ENCODE measurements at places on chromosomes 12 and 14.

GRCh38 chr14:94116701-94117100, 6.2 kb downstream of the IFI27 start:
- DNase-seq: no peak

- peak; percentile 79 for DNase-seq
Measured at GRCh38 chr12:5432011-5432400, at the start of gene NTF3. Gene NTF3 (plus strand): TSS chr12:5432108. CDS start chr12:5432325, 217 bp downstream.

DNA sequence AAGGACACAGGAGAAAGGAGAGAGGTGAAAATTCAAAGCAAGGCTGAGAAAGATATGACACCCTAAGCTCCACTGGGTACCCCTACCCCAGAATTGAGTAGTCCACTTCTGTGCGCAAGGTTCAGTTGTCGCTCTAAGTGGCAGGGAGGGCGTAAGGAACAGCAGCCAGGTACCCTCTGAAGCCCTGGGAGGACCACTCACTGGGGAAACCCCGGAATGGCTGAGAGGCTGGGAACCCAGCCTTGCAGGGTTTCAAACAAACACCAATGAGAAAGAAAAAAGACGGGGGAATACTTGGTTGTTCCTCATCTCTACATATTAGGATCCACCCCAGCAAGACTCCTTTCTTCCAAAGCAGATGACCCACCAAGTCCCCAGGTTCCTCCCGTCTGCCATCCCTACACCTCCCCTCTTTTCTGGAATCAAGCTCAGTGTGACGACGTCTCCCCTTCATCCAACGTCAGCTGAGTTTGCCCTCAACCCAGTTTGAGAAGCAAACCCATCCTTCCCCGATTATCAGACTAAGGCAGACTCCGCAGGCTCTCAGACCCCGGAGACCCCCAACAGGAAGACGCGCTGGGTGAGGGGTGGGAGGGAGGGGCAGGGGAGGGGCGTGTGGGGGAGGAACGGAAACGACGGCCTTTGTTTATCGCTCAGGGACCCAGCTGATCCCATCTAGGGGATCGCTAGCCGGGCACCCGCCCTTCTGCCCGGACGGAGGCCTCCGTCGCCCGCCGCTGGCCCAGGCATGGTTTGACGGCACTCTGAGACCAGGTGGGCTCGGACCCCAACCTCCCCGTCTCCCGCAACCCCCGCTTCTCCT, 795 bp downstream of the LMBR1L start:
- peak; percentile 72 for DNase-seq

- peak; percentile 79 for DNase-seq
Measured at GRCh38 chr12:124915239-124916236, 1.1 kb upstream of the UBC start.

GRCh38 chr14:78509516-78509915, 339.3 kb downstream of the NRXN3 start:
- no peak for DNase-seq

DNA sequence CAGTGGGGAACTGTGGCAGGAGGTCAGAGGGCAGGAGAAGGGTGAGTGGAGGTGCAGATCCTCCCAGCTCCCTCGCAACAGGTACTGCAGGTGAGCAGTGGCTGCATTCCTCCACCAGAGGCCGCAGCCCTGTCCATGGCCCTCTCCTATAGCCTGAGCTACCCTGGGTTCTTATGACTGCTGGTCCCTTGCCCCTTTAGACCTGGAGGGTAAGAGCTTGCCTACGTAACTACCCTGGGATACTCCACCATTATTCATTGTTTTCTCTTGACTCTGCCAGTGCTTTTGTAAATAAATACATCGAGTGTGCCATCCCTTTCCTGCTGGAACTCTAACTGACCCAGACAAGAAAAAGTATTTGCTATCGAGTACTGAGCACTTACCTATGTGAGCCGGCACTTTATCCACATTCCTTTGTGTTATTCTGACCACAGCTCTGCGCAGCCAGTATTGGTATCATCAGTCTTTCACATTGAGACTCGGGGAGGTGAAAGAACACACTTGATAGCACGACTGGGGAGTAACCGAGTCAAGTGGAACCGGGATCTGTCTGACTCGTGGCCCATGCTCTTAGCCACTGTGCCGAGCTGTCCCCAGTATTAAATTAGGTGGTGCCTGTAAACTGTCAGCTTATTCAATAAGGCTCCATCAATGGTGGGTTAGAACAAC, 38.5 kb downstream of the LTBP2 start:
- no peak for DNase-seq

DNA sequence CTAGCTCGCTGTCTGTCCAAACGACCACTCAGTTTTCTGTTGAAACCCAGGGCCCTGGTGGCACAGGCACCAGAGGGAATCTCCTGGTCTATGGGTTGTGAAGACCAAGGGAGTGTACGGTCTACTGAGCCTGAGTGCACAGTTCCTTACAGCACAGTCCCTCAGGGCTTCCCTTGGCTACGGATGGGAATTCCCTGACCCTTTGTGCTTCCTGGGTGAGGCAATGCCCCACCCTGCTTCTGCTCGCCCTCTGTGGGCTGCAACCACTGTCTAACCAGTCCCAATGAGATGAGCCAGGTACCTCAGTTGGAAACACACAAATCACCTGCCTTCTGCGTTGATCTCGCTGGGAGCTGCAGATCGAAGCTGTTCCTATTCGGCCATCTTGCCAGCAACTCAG, 22.6 kb downstream of the GPHN start:
- DNase-seq: no peak

DNA sequence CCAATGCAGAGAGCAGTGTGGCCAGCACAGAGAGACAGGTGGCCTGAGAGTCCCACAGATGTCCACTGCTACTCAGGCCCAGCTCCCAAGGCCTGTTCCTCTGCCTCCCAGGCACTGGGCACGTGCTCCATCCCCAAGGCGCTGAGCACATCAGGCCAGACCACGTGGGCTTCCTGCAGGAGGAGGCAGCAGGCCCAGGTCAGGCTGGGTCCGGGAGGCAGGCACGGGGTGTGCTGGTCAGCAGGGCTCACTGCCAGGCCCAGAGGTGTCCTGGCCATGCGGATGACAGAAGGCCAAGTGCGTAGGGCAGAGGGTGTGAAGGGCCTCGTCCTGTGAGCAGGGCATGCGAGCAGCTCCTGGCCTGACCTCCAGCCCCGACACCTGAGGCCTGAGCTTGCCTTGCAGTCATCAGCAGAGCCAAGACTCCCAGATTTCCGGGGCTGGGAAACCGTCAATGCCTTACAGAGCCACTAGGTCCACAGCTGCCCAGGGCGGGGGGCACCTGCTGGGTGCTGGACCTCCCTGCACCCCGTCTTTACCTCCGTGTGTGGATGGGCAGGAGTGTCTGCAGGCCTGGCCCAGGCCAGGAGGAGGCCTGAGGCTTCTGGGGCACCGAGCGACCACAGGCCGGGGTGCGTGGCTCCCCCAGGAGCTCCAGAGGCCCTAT, 14.9 kb downstream of the TRMT61A start:
- no peak for DNase-seq

DNA sequence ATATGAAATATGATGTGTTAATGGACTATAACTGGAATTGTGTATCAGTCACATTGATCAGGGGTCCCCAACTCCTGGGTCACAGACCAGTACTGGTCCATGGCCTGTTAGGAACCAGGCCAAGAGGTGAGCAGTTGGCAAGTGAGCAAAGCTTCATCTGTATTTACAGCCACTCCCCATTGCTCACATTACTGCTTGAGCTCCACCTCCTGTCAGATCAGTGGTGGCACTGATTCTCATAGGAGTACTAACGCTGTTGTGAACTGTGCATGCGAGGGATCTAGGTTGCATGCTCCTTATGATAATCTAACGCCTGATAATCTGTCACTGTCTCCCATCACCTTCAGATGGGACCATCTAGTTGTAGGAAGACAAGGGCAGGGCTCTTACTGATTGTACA, 72.3 kb downstream of the CDK17 start:
- DNase-seq: no peak

DNA sequence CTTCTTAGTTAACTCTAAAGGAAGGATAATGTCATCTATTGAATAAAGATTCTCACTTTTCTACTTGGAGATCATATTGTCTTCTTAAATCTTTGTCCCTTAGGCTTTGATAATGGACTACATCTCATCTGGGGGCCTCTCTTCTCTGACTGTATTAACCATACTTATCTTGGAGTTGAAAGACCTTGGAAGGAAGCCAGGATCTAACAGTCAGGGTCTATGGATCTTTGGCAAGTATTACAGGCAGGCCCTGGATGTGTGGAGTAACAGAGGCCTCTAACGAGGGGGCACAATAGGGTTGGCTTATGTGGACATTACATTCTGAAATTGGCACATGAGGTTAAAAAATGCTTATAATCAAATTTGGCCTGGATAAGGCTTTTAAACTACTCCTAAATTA, 513.8 kb downstream of the NRXN3 start:
- no peak for DNase-seq

- no peak for DNase-seq
Measured at GRCh38 chr14:73742520-73743238, 28.5 kb upstream of the PNMA1 start.

- DNase-seq: peak; percentile 76
Measured at GRCh38 chr12:111285200-111285599, 83.7 kb downstream of the PHETA1 start.

DNA sequence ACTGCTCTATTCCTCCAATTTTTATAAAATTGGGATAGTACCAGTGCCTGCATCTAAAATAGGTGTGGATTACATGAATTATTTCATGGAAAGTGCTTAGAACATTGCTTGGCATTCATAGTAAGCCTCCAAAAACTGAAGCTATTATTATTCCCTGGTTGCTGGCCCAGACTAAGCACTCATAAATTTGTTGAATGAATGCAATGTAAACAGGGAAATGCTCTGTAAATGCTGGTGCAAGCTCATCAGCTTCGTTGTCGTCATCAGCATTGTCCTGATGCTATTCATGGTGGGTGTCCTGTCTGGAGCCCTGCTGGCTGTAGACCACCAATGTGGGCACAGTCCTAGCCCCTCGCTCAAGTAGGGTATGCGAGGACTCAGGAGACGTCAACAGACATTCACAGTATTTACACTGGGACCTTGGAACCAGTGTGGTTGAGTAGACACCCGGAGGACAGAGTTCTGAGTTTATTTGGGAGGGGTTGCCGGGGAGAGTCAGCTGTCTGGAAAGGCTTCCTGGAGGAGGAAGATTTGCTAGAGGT, 16.5 kb downstream of the BDKRB2 start:
- no peak for DNase-seq

DNA sequence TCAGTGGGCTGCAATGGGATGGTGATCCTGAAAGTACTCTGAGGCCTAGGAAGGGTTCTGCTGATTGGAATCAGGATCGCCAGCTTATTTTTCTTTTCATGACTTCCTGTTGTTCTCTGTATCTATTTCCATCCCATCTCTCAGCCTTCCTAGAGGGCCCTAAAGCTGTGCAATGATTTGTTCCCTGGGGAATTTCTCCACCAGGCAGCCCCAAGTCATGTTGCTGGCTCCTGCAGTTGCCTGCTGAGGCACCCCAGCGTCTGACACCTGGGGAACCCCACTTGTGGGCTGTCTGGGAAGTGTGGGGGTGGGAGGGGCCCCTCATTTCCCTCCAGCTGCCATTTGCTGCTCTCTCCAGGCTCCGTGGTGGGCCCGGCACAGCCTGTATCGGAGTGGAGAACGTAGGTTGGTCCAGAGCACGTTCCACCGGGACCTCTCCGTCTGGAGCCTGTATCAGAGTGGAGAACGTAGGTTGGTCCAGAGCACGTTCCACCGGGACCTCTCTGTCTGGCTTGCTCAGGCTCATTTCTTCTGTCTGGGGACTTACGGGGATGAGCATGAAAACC, 138.3 kb downstream of the TSPAN9 start:
- no peak for DNase-seq

DNA sequence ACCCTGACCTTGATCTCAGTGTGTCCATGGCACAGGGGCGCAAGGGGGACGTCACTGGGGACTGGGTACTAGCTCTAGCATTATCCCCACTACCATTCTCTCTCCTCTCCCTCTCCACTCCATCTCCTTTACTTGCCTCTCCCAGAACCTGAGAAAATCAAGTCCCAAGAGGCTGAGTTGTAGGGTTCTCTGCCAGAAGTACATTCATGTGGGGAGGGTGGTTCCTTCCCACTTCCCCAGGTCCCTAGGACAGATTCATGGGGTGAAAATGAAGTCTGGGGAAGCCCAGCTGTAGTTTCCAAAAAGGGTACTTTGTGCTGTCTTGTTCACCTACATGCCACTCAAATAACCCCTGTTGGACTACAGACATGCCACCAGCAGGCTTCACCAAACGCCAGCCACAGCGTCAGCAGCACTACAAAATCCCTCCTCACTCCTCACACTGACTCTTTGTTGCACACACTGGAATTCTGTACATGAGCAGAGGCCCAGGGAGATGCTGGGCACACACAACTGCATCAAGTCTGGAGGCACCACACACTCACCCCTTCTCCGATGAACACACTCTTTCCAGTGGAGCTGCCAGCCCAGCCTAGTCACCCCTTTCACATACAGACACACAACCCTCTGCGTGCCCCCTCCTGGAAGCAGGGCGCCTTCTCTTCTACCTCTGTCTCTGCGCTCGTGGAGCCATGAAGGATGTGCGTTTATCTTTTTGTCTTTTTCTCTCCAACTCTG, 6.9 kb downstream of the RARG start:
- no peak for DNase-seq

GRCh38 chr14:66483322-66483721, 2.8 kb upstream of the CCDC196 start:
- no peak for DNase-seq

DNA sequence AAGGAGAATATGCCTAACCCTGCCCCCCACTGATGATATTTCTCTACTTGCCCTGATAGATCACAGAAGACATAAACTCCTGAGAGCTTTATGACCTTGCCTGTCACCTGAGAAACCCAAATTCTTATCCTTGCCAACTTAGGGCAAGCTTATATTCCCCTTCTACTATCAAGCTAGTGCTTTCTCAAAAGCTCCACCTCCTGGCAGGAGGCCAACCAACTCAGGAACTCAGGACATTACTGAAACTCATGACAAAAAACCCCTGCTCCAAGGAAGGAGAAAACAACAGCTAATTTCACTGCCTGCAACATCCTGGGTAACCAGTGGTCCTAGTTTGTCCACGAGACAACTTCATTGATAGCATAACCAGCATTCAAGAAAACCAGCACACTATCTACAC, 60.9 kb upstream of the FSCB start:
- no peak for DNase-seq

DNA sequence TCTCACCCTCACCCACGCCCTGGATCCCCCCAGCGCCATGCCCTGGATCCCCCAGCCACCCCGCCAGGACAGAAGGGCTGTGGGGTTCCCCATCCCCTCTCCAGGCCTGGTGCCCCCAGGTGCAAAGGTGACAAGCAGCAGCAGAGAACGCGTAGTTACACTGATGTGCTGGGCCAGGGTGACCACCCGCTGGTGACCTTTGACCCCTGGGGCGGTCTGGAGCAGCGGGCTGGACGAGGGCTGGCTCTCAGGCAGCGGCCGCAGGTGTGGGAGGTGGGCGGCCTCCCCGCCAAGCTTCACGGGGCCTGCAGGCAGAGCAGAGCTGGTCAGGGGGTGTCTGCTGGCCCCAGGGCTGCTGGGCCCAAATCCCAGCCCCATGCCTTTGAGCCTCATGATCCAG, 40.1 kb downstream of the RFLNA start:
- peak; percentile 62 for DNase-seq

- no peak for DNase-seq
Measured at GRCh38 chr12:44347145-44347544, 511.3 kb downstream of the TMEM117 start.

Data from neural progenitor cell (in vitro differentiated cells).